ENCODE measurements at places on chromosomes 3 and 15. TPM values are rescaled to one million over a fixed set of nuclear protein-coding genes. Genes with fewer than 3 reads are reported as not detected.

CKMT1A gene
- total RNA-seq = not detected

OR5K2 gene
- total RNA-seq = not detected

STARD9 gene
- total RNA-seq = 13.4 TPM

ZNF860 gene
- 0.37 TPM for total RNA-seq

SLC9C1 gene
- 0.12 TPM for total RNA-seq
